ENCODE measurements at places on chromosomes 4 and X. TPM values are rescaled to one million over a fixed set of nuclear protein-coding genes. Genes with fewer than 3 reads are reported as not detected.
A peak's percentile ranks its signal among the peaks of the same experiment; 100 is the strongest.

The LAMP2 gene
- 155 TPM for polyA plus RNA-seq

The POLN gene
- 0.35 TPM for polyA plus RNA-seq

DNA sequence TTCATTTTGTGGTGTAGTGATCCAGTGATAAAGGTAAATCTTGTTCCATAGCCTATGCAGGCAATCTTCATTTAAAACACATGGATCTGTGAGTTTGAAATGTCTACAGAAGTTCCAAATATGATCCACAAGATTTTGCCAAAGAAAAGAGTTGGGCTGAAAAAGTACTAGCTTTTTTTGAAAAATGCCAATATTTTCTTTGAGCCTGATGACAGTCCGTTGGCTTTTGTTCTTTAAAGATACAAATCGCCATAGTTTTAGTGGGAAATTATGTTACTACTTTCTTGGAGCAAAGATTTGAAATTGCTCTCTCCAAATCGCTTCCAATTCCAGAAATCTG lies 71.5 kb downstream of the HPGD start:
- no peak for DNase-seq

DNA sequence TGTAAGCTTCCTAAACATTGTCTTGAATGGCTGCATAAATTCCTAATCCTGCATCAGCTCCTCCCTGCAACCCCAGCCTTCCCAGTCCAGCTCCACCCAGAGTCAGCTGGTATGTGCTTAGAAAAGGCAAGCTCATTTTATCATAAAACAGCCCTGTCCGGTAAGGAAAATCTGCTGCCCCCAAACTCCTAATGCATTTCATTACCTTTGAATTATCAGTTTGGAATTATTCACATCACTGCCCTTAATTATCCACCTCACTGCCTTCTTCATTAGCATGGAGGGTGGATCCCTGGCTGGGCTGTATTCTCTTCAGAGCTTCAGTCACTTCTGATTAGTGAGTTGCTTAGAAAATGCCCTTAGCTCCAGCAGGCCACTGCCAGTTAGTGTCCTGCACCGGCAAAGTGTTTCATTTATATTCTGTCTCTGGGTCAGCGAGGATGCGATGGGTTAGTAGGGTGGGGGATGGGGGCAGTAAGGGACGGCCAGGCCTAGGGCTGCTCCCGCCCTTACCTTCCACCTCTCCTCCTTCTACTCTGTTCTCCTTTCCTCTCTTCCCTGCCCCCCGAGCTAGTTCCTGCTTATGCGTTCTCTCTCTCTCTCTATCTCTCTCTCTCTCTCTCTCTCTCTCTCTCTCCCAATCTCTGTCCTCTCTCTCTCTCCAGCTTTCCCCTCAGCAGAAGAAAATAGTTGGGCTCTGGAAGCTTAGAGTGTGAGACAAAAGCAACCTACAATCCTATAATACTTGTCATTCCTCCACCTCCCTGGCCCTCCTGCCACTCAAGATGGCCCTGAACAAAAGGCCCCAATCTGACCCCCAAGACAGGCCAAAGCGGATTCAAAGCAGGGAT lies 174.8 kb upstream of the KLF3 start:
- DNase-seq, result no peak

DNA sequence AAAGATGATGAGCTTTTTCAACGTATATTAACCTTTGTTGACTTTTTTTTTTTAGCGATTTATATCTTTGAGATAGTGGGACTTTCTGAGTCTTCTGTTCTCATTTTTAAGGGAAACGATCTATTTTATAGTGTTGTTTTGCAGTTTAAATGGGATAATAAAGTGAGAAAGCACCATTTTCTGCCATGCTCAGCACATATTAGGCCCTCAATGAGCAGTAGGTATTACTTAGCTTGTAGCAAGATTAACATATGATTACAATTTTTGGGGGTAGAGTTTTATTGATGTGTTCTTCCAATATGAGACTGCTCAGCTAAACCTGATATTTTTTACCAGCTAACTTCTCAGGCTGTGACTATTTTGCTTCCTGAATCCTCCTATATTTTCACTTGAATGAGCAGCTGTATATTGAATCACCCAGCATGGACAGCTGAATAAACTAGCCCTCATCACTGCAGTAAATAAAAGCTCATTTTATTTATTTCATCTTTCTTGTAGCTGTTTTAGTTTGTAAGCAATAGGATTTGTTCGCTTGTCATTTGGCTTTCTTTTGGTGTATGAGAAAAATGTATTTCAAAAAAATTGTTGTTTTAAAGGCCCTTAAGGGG lies 43.7 kb downstream of the UGT8 start:
- DNase-seq, result no peak

DNA sequence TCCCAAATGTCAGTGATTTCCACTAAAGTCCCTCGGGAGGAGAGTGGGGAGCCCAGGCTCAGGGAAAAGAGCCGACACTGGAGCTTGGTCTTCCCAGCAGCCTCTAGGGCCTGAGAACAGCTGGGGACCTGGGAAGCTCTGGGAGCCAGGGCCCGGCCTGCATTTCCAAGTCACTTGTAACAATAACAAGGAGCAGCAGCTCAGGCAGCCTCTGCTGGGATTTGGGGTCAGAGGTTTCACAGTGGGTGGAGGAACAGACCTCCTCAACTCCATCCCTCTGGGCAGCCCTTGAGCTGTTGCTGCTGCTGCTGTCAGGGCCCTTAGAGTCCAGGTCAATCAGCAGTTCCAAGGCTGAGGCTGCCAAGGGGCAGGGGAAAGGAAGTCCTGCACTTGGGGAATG lies 11.1 kb downstream of the STARD8 start:
- no peak for DNase-seq

DNA sequence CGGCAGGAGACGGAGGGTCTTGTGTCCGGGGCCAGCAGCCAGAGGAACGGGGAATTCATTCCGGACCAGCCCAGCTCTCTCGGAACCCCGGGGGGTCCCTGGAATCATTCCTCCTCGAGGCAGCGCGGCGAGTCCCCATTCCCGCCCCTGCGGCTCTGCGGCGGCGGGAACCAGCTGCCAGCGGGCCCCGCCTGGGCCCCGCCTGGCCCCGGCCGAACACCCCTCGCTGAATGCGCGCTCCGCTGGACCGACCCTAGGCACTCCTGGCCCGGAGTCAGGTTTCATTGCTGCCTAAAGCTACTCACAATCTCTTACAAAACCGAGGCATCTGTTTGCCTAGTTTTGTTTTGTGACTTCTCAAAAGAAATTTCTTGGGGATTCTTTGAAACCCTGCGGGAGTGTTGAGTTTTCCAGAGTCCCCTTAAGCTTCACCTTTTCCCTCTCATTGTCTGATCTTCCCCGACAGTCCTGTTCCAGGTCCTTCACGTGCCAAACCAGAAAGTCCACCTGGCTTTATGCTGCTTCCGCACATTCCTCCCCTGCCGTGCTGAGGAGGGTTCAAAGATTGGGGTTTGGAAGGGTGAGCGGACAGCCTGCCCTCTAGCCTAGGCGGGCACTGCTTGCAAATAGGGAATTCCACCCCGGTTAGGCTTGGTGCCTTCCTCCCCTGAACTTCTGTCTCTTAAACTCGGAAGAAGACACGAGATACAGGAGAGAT lies 789 bp downstream of the ARHGAP10 start:
- DNase-seq, result no peak

GRCh38 chr4:86034616-86035015 lies 325.2 kb downstream of the MAPK10 start:
- DNase-seq, result no peak

GRCh38 chr4:41323706-41324105 lies 67.0 kb downstream of the UCHL1 start:
- no peak for DNase-seq

GRCh38 chr4:38385093-38386004 lies 278.6 kb upstream of the KLF3 start:
- DNase-seq, result no peak

GRCh38 chrX:9342561-9343051 lies 122.3 kb upstream of the TBL1X start:
- no peak for DNase-seq

DNA sequence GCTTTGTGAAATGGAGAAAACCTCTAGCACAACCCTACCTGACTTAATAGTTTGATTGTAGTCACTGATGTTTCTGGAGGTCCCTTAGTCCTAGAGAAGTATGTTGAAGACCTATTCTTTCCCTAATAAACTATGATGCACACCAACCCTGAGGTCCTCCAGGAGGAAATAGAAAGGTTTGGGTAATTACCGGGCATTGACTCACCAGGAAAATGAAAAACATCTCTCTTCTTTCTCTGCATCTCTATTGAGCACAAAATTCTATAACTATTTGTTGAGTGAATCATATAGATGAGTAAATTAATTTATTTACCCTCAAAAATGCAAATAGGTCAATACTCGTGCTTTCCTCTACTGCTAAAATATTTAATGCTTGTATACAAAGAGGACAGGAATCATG lies 582.4 kb upstream of the FAM241A start:
- DNase-seq, result peak; percentile 3

- DNase-seq, result no peak
Observed at GRCh38 chr4:148962539-148963290, 520.5 kb upstream of the NR3C2 start.

- DNase-seq, result no peak
Observed at GRCh38 chr4:111959222-111959621, 186.0 kb upstream of the FAM241A start.

DNA sequence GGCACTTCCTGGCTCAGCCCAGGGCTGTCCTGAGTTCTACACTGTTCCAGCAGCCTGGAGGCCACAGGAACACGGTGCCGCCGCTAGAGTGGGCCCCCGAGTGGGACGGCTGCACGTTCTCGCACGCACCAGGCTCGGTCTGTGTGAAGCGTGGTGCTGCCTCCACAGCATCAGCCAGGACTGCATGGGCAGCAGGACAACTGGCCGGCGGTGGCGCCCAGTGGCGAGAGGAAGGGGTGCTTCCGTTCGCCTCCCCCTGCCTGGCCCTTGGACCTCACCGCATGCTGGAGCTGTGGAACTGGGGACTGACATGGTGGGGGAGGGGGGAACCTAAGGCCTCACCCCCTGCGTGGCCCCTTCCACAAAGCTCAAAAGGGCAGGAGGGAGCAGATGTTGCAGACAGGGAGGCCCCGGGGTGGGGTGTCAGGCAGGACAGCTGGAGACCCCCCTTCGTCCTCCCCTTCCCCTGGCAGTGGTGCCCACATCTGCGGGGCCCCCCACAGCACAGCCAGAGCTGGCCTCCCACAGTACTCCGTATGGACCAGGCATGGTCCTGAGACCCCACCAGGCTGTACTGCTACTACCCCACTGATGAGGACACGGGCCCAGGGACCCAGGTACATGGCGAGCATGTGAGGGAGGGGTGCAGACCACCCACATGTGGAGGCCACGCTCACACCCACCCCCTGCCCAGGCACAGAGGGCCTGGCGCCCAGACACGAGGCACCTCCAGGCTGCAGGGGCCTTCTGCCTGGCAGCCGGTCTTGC lies 58.5 kb downstream of the ACOX3 start:
- DNase-seq, result no peak

GRCh38 chrX:107171369-107172102 lies 34.7 kb downstream of the NUP62CL start:
- no peak for DNase-seq

DNA sequence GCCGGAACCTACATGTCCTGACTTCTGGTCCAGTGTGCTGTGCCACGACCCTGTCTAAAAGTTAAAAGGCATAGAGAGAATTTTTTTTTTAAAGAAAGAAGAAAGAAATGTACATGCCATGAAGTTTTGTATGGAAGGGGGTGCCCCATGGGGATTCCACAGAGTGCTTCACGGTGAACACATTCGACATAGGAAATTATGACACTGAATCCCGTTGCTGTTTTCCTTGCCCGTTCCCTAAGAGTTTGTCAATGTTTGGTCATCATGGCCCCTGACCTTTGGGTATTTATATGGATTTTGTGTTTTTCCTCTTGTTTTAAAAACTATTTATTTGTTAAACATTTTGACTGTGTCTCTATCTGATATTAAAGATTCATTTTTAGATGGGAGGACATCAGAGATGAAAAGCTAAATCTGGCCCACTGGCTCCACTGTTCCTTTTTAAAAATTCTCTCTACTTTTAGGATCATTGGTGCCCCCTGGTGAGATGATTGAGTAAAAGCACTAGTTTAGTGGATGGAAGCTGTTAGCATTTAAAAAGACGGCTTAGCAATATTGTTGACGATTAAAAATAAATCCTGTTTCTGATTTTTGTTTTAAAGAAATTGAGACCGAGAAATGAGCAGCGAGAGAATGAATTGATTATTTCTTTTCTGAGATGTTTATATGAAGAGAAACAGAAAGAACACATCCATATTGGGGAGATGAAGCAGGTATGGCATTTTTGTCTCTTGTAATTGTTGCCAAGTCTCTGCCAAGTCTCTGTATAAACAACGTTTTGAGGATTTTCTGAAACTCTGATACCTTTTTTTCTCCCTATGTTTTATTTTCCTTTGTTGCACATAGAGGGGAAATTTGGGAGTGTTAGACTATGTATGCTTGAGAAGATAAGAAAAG lies 75.0 kb downstream of the PTTG2 start:
- peak; percentile 32 for DNase-seq

All from AG04450 (cell line).